ENCODE measurements at places on chromosomes 16 and 17.

DNA sequence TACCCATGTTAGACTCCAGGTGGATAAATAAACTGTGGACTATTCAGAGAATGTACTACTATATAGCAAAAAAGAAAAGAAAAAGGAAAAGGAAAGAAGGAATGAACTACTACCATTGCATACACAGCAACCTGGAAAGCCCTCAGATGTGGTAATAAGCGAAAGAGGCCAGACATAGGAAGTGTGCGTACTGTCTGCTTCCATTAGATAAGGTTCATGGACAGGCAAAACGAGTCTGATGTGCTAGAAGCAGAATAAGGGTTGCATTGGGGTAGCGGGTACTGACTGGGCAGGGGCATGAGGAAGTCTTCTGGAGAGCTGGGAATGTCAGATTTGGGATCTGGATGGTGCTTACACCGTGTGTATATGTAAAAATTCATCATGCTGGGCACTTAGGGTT is 21.8 kb downstream of the CLEC16A start:
- no peak for DNase-seq

- DNase-seq, result peak; percentile 77
Observed at GRCh38 chr17:36934692-36935630, 2.3 kb upstream of the LHX1 start.

DNA sequence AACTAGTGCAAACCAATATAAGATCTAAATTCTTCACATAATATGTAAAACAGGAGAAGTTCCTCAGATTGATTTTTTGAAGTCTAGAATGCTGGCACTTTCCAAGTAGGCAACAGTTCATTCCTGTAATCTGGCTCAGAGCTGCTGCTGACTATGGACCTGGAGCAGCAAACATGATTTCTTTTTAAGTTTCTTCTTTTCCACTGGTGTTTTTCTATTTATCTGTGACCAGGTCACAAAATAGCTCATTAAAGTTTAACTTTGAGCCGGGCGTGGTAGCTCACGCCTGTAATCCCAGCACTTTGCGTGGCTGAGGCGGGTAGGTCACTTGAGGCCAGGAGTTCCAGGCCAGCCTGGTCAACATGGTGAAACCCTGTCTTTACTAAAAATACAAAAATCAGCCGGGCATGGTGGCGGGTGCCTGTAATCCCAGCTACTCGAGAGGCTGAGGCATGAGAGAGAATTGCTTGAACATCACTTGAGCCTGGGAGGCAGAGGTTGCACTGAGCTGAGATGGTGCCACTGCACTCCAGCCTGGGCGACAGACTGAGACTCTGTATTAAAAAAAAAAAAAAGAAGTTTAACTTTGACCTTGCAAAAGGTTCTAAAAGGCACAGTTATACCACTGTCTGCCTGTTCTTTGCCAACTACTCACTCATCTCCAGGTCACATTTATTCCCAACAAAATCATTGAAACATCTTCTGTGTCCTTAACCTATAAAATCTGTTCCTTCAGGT is 29.4 kb upstream of the SLC13A2 start:
- DNase-seq, result no peak

DNA sequence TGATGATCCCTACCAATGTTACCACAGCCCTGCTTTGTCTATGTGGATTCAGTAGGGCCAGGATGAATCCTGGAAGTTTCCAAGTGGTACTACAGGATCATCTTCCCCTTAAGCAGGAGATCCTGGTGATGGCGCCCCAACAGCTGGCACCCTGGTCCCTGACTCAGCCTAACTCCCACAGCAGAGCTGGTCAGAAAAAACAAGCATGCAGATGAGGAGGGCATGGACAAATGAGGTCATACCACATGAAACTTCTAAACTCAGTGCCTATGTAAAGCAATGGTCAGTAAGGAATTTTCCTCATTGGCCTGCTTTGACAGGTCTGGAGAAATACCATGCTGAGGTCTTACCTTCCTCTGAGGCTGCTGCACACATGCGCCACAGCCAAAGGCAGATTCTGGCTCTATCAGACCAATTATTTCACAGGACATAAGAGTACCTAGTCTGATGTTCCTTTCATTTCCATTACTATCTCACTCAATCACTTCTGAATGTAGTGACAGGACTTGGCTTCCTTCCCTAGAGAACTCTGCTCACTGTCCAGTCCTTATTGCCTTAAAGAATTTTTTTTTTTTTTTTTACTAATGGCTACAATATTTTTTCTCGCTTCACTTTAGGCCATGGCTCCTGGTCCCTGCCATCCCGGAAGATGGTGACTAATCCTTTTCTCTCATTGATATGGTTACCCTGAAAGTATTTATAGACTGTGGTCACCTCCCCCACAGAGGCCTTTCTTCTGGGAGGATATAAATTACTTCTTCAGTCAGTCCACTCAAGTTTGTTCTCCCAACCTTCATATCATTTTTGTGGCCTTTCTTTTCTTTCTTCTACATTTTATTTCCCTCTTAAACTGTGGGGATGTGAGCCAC is 525.2 kb upstream of the PSMD7 start:
- DNase-seq, result no peak
